ENCODE measurements at places on chromosomes 4 and X. TPM values are rescaled to one million over a fixed set of nuclear protein-coding genes. Genes with fewer than 3 reads are reported as not detected.
A peak's percentile ranks its signal among the peaks of the same experiment; 100 is the strongest.

MAGIX gene
- total RNA-seq = 0.32 TPM

DNA sequence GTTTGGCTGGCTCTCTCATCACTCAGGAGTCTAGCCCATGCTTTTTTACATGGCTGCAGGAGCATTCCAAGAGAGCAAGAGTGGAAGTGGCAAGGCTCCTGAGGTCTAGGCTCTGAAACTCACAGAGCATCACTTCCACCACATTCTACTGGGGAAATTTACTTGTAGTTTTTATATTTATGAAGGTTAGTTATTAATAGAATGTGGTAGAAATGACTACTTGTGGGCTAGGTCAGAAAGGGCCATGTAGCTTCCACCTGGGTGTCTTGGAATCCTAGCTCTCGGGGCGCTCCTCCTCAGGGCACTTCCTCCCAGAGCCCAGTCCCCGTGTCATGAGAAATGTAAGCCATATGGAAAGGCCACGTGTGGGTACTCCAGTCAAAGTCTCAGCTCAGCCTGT lies 127.0 kb upstream of the CASK start:
- no peak overlapping the region for H3K27ac ChIP-seq
- H3K27me3 ChIP-seq = no peaks in the 10 kb centered on the region
- no peaks in the 10 kb centered on the region for H3K4me1 ChIP-seq
- H3K4me3 ChIP-seq = no peak overlapping the region
- no peak for DNase-seq
- no peaks in the 10 kb centered on the region for H3K36me3 ChIP-seq

TMPRSS11B gene
- total RNA-seq = not detected

GRCh38 chr4:73741750-73742489 lies 1.6 kb downstream of the CXCL8 start:
- H3K4me3 ChIP-seq = no peak overlapping the region
- DNase-seq = no peak
- no peaks in the 10 kb centered on the region for H3K4me1 ChIP-seq

DNA sequence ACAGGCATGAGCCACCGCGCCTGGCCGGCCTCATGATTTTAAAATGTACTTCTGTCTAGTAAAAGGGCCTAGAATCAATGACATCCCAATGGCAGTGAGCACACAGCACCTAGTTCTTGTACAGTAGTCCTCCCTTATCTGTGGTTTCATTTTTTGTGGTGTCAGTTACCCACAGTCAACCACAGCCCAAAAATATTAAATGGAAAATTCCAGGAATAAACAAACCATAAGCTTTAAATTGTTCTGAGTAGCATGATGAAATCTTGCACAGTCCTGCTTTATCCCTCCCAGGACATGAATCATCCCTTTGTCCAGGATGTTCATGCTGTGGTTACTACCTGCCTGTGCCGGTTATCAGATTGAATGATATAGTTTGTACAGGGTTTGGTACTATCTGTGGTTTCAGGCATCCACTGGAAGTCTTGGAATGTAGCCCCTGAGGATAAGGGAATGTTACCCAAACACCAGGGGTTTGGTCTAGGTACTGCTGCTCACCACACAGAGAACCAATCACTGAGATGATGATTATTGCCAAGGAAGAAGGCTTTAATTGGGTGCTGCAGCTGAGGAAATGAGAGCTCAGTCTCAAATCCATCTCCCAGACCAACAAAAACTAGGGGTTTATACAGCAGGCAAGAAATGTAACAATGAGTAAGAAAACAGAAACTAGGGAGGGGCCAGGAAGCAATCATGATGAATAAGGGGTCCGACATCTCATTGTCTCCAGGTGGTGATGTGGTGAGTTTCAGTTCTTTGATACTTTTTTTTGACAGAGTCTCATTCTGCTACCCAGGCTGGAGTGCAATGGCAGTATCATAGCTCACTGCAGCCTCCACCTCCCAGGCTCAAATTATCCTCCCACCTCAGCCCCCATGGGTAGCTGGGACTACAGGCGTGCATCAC lies 16.2 kb upstream of the FHL1 start:
- H3K36me3 ChIP-seq = no peaks in the 10 kb centered on the region
- H3K27me3 ChIP-seq = no peaks in the 10 kb centered on the region
- no peak for DNase-seq
- no peak overlapping the region for H3K27ac ChIP-seq
- no peak overlapping the region for H3K4me3 ChIP-seq

GRCh38 chr4:82744284-82744968 lies 54.2 kb downstream of the SCD5 start:
- H3K27me3 ChIP-seq = no peaks in the 10 kb centered on the region
- H3K27ac ChIP-seq = no peak overlapping the region
- no peaks in the 10 kb centered on the region for H3K36me3 ChIP-seq

GRCh38 chr4:97153042-97153441 lies 990.2 kb downstream of the STPG2 start:
- H3K4me3 ChIP-seq = no peak overlapping the region
- H3K36me3 ChIP-seq = no peaks in the 10 kb centered on the region
- H3K27me3 ChIP-seq = no peaks in the 10 kb centered on the region
- no peak overlapping the region for H3K27ac ChIP-seq
- H3K4me1 ChIP-seq = no peaks in the 10 kb centered on the region

WDR17 gene
- total RNA-seq = 3.4 TPM

USP46 gene
- total RNA-seq = 7.5 TPM

- H3K27me3 ChIP-seq = no peaks in the 10 kb centered on the region
- H3K27ac ChIP-seq = no peak overlapping the region
- no peaks in the 10 kb centered on the region for H3K36me3 ChIP-seq
- no peak for DNase-seq
Observed at GRCh38 chr4:40719008-40719623, 30.6 kb upstream of the NSUN7 start.

- H3K27me3 ChIP-seq = no peaks in the 10 kb centered on the region
- H3K36me3 ChIP-seq = no peaks in the 10 kb centered on the region
- no peak overlapping the region for H3K27ac ChIP-seq
Observed at GRCh38 chr4:67087897-67088296, 457.4 kb downstream of the CENPC start.

TMPRSS11A gene
- total RNA-seq = not detected

DNA sequence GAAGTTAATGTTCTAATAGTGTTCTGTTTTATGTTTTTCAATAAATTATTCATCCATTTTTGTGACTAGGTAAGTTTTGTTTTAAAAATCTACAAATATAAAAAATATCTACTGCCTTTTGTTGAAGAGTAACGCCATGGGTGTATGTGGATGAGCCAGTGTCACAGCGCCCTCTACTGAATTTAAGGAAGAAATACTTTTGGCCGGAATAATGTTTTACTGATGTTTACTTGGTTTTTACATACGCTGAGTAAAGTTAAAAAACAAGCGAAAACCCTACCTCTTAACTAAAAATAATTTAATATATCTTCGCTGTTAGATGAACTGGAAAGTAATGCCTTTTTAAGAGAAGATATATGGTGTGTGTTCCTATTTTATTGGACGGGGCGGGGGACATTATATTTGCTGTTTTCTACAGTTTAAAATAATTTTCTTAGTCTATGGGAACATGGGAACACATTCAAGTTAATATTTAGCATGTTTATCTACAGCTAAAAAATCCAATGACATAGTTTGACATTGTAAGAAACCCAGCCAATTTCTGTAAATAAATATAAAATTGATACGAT lies 86.1 kb downstream of the CPE start:
- H3K4me1 ChIP-seq = no peaks in the 10 kb centered on the region
- peaks cover 8% of the 10 kb centered on the region for H3K36me3 ChIP-seq
- no peaks in the 10 kb centered on the region for H3K27me3 ChIP-seq
- H3K4me3 ChIP-seq = no peak overlapping the region

GRCh38 chr4:166091912-166092510 lies 219.0 kb downstream of the TLL1 start:
- DNase-seq = no peak
- no peaks in the 10 kb centered on the region for H3K36me3 ChIP-seq
- no peak overlapping the region for H3K4me3 ChIP-seq
- H3K27me3 ChIP-seq = no peaks in the 10 kb centered on the region
- H3K4me1 ChIP-seq = no peaks in the 10 kb centered on the region
- H3K27ac ChIP-seq = no peak overlapping the region

GRCh38 chr4:101693842-101694398 lies 96.6 kb upstream of the BANK1 start:
- H3K4me1 ChIP-seq = no peaks in the 10 kb centered on the region
- H3K4me3 ChIP-seq = no peak overlapping the region
- H3K27me3 ChIP-seq = no peaks in the 10 kb centered on the region
- no peaks in the 10 kb centered on the region for H3K36me3 ChIP-seq
- no peak for DNase-seq

CXCL3 gene
- not detected for total RNA-seq

PGAM4 gene
- not detected for total RNA-seq

GRCh38 chrX:148507418-148507817 lies 7.0 kb downstream of the AFF2 start:
- H3K36me3 ChIP-seq = no peaks in the 10 kb centered on the region
- H3K4me3 ChIP-seq = no peak overlapping the region
- H3K27ac ChIP-seq = no peak overlapping the region
- H3K27me3 ChIP-seq = no peaks in the 10 kb centered on the region

MXRA5 gene
- total RNA-seq = 0.21 TPM

DNA sequence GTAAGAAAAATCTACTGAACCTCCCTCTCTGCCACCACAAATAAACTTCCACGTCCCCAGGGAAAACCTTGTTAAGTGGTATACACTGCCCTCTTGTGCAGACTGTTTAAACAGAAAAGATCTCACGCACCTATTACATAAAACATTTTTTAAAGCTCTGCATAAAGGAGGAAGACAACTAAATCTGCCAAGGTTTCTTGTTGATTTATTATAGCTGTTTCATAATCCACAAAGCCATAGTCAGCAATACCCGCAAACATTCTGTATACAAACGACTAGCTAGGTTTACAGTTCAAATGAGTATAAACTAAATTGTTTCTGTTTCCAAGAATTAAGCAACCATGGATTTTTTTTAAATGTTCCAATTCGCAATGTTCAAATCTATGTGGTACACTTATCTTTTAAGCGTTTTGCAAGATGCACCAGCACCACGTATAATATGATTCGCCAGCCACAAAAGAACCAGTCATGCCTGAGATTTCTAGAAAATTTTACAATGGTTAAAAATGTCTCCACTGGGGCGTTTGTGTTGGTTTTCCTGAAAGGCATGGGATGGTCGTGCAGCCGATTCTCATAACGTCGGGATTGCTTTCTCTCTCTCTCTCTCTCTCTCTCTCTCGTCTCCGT lies 164.6 kb downstream of the PRKX start:
- H3K4me3 ChIP-seq = peak overlapping the region; percentile 49
- no peak overlapping the region for H3K27ac ChIP-seq
- no peaks in the 10 kb centered on the region for H3K4me1 ChIP-seq
- H3K27me3 ChIP-seq = no peaks in the 10 kb centered on the region
- no peaks in the 10 kb centered on the region for H3K36me3 ChIP-seq

- DNase-seq = no peak
- H3K27me3 ChIP-seq = no peaks in the 10 kb centered on the region
- H3K4me1 ChIP-seq = no peaks in the 10 kb centered on the region
Observed at GRCh38 chr4:187606581-187606980, 389.0 kb upstream of the ZFP42 start.

DNAAF6 gene
- total RNA-seq = not detected

PARM1 gene
- total RNA-seq = 116 TPM

DNA sequence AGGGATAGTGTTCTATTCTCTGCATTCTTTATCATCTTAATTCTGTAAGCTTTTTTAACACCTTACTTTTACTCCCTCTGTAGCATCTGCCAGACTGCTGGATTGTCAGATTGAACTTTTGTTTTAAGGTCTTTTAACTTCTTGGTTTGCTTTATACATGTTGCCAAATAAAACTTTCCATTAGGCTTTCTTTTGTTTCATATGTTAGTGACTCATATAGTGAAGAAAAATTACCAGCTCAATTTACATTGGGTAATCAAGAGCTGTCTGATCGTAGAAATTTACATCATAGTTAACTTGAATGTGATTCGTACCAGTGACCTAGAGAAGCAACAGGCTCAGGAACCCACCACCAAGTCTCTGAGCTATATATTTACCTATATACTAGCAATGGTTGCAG lies 28.5 kb upstream of the KLHL4 start:
- H3K36me3 ChIP-seq = no peaks in the 10 kb centered on the region
- no peaks in the 10 kb centered on the region for H3K27me3 ChIP-seq
- no peak overlapping the region for H3K27ac ChIP-seq

DNA sequence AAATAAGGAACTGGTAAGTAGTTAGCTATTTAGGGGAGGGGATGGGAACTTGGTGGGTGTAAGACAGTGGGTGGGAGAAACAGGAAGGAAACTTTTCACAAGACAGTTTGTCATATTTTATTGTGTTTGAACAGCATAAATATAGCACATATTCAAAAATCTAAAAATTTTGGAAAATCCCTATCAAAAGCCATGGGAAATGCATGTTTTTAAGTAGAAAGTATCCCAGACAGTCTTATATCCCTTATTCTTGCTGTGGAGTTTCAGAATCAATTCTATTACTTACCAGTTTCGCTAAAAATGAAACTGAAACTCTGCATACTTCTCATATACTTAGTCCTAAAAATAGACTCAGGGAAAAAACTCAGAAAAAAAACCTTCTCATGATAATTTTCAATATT lies 22.3 kb upstream of the RASGEF1B start:
- H3K4me3 ChIP-seq = peak overlapping the region; percentile 20
- H3K27ac ChIP-seq = no peak overlapping the region
- DNase-seq = no peak
- no peaks in the 10 kb centered on the region for H3K4me1 ChIP-seq

DNA sequence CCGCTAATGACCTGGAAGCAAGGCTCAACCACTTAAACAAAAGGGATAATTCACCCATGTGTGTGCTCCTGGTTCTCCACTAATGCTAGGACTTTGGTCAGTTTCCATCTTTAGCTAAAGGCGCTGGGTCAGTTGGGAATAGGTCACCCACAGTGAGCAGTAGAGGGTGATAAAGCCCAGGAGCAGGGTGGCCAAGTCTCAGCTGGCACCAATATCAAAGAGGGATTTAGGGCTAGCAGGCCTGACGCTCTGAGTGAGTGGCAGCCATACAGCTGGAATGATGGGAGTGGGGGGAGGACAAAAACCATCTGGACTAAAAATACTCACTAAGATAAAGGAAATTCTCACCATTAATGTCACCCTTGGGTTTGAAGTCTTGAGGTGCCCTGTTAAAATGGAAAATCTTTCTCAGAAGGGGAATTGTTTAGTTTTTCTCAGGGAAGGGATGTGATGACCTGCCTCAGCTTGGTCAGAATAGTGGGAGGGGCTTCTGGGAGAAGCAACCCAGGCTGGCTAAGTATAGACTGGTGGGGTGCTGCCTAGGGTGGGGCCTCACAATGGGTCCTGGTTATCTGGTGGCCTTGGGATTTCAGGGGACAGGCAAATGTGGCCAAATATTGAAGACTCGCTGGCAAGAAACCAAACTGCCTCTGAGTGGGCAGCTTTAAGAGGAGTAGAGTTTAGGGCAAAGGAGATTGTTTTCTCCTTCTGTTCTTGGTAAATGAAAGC lies 47.1 kb downstream of the TSC22D3 start:
- H3K4me1 ChIP-seq = peaks cover 31% of the 10 kb centered on the region
- no peaks in the 10 kb centered on the region for H3K27me3 ChIP-seq
- DNase-seq = no peak
- H3K4me3 ChIP-seq = no peak overlapping the region
- H3K36me3 ChIP-seq = no peaks in the 10 kb centered on the region
